ENCODE measurements at places on chromosomes 11 and 22. TPM values are rescaled to one million over a fixed set of nuclear protein-coding genes. Genes with fewer than 3 reads are reported as not detected.

Gene PRG3
- total RNA-seq: not detected

- no peaks in the 10 kb centered on the region for H3K4me1 ChIP-seq
- H3K4me3 ChIP-seq: no peak overlapping the region
- no peaks in the 10 kb centered on the region for H3K36me3 ChIP-seq
These were observed 3.0 kb upstream of the B3GAT1 start for GRCh38 chr11:134414766-134415765.

DNA sequence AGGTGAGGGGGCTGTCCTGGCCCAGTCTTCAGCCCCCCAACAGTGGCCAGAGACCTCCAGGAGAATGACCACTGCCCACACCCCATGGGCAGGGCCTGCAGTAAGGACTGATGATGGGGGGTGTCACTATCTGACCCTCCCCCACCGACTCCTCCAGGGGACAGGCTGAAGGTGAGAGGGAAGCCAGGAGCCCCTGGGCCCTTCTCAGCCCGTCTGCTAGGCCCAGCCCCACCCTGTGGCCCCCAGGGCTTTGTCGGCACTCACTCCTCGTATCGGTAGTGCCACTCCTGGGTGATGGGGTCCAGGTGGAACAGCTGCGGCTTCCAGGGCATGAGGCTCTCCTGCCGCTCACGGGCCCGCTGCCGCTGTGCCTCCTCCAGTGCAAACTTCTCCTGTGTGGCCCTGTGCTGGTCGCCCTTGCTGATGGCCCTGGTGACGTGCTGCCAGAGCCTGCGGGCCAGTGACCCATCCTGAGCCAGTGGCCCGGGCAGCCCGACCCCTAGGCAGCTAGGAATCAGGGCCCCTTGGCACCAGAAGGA is 35.4 kb upstream of the CARS1 start:
- DNase-seq: peak; percentile 67
- no peak overlapping the region for H3K27ac ChIP-seq
- H3K36me3 ChIP-seq: peaks cover 2% of the 10 kb centered on the region
- H3K4me3 ChIP-seq: no peak overlapping the region

GRCh38 chr11:79419120-79419519 is 21.7 kb downstream of the TENM4 start:
- no peak overlapping the region for H3K4me3 ChIP-seq
- no peak overlapping the region for H3K27ac ChIP-seq
- no peaks in the 10 kb centered on the region for H3K27me3 ChIP-seq

DNA sequence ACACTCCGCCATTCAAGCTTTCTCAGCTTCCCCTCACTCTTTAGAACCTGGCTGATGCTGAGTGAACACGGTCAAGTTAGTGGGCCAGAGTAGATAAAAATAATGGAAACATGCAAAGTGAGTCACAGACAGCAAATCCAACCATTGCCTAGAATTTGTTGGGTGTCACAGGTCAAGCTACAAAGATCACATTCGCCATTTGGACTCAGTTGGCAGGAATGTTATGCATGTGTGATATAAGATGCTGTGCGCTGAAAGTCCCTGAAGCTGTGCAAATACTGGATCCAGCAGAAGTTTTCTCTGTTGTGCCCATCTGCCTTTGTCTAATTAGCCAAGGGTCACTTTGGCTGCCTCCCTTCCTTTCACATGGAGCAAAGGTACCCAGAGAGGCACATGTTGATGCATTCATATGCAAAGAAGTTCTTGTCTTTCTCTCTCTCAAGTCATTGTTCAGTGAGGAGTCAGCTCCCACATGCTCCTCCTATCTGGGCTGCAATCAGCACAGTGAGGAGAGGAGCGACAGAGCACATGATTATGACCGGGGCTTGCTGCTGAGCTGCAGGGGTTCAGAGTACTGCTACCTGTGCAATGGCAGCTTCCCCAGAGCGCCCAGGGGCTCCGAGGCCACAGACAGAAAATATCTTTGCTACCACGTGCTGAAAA is 39.7 kb downstream of the FLI1 start:
- no peaks in the 10 kb centered on the region for H3K4me1 ChIP-seq
- no peaks in the 10 kb centered on the region for H3K36me3 ChIP-seq
- H3K27ac ChIP-seq: no peak overlapping the region
- no peak overlapping the region for H3K4me3 ChIP-seq
- no peak for DNase-seq
- H3K27me3 ChIP-seq: no peaks in the 10 kb centered on the region

DNA sequence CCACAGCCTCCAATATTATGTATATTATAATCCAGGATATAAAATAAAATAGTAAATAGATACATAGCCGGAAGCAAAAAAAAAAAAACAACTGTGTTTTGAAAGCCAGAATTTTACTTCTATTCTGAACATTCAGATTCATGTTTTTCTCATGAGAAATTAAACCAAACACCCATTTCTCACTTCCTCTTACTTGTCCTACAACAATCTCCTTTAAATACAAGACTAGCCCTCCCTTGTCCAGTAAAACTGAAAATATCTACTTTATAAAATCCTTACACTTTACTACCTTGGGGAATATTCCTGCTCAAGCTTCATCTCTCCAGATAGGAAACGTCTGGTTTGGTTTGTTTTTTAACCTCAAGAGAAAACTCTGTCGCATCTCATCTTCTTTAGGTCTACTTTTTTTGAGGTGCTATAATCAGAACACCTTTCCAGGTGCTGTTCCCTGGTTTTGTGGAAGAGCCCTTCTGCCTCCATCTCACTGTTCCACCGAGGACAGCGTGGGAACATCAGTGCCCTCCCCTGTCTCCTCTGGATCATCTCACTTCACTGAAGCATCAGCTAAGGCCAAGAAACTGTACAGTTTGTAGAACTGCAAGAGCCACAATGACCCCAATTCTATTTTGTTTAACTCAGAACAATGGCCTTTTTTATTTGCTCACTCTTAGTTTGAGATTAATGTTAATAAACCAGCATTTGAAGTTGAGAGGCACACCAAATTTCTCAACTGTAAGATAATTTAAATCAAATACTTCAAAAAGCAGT is 82.0 kb upstream of the ARHGAP32 start:
- DNase-seq: no peak
- no peaks in the 10 kb centered on the region for H3K27me3 ChIP-seq
- no peaks in the 10 kb centered on the region for H3K36me3 ChIP-seq
- H3K4me3 ChIP-seq: no peak overlapping the region

DNA sequence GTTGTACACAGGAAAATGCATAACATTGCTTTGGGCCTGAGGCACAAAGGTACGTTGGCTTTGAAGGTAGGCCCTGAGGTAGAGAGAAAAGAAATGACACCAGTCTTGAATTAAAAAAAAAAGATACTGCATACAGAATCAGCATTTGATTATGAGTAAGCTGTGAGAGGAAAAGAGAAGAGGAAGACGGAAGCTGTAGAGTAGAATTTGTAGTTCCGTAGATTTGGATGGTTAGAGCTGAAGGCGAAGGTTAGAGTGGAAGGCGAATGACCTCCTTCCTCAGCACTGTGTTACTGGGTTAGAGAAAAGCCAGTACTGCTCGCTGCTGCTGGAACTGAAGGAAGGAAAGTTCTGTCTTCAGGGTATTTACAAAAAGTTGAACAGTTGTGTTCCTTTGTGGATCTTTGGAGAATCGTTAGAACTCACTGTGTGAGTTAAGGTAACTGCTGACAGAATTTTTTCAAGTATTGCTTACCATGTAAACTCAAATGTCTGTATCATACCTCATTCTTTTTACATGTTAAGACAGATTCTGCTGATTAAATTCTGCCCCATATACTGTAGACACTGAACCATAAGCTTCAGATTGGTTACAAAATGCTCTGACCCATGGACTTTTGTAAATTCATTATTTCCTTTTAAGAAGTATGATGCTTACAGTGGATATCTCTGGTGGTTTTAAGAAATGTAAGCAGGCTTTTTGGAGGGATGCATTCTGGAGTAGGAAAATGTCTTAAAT is 50.2 kb downstream of the MCAM start:
- peaks cover 6% of the 10 kb centered on the region for H3K4me1 ChIP-seq
- H3K36me3 ChIP-seq: no peaks in the 10 kb centered on the region
- no peaks in the 10 kb centered on the region for H3K27me3 ChIP-seq
- no peak overlapping the region for H3K27ac ChIP-seq
- H3K4me3 ChIP-seq: no peak overlapping the region
- DNase-seq: no peak

DNA sequence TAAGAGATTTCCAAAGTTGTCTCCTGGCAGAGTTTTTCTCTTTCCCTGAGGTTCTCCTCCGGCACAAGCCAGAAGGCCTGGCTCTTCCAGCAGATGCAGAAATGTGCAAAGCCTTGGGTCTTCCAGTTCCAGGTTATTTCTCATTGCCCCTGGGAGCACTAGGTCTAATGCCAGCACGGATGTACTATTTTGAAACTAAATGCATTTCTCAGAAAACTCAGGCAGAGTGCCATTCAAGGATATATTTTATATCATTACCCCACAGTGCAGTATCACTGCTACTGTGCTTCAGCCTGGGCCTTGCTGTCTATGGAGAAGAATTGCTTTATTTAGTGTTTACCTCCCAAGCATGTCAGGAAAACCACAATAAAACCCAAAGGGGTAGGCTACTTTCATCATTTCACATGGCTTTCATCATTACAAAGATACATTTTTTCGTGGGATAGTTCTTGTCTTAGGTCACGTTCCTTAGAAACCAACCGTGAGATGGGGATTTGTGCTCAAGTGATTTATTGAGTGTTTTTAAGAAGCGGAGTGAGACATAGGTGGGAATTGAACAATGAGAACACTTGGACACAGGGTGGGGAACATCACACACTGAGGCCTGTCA is 22.4 kb upstream of the FZD4 start:
- H3K4me3 ChIP-seq: no peak overlapping the region
- H3K36me3 ChIP-seq: no peaks in the 10 kb centered on the region
- no peaks in the 10 kb centered on the region for H3K4me1 ChIP-seq
- H3K27me3 ChIP-seq: no peaks in the 10 kb centered on the region
- DNase-seq: no peak
